ENCODE measurements at places on chromosomes 12 and 14. TPM values are rescaled to one million over a fixed set of nuclear protein-coding genes. Genes with fewer than 3 reads are reported as not detected.

Gene ZNF140
- 6.5 TPM for total RNA-seq

Gene KRT85
- not detected for total RNA-seq

Gene FICD
- 3.2 TPM for total RNA-seq

Gene RNU6-8
- total RNA-seq: not detected

Gene BCL11B
- total RNA-seq: 0.20 TPM

Gene BTBD6
- total RNA-seq: 51.6 TPM

Gene TRHDE
- total RNA-seq: 0.35 TPM

Gene PRB2
- not detected for total RNA-seq

Gene KIF21A
- 55.3 TPM for total RNA-seq

Gene TMPRSS12
- not detected for total RNA-seq

DNA sequence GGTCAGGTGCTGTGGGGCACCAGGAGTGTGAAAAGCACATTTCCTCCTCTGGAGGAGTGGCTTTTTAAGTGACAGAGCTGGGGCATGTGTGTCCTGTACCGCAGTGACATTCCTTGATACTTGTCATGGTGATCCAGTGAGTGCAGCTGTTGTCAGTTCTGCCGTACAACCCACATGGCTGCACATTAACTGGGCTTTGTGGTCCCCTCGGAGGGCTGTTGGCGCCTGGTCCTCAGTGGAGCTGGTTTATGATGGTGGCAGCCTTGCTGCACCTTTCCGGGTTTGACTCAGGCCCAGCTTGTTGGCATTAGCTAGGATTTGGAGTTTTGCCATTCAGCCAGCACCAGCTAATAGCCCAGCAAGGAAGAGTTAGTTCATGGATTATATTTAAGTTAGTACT lies 77.0 kb downstream of the SLC25A47 start:
- no peak for DNase-seq

- DNase-seq: no peak
Measured at GRCh38 chr14:61379639-61380184, 58.3 kb downstream of the PRKCH start.

GRCh38 chr12:97386133-97386581 lies 76.4 kb upstream of the RMST start:
- DNase-seq: no peak

GRCh38 chr14:102486513-102487203 lies 22.9 kb downstream of the ANKRD9 start:
- no peak for DNase-seq

- no peak for DNase-seq
Measured at GRCh38 chr12:125360540-125360939, 295.3 kb downstream of the AACS start.

- no peak for DNase-seq
Measured at GRCh38 chr12:57237932-57238853, 8.7 kb downstream of the SHMT2 start.

- no peak for DNase-seq
Measured at GRCh38 chr14:86539361-86540070, 1009.6 kb downstream of the FLRT2 start.

DNA sequence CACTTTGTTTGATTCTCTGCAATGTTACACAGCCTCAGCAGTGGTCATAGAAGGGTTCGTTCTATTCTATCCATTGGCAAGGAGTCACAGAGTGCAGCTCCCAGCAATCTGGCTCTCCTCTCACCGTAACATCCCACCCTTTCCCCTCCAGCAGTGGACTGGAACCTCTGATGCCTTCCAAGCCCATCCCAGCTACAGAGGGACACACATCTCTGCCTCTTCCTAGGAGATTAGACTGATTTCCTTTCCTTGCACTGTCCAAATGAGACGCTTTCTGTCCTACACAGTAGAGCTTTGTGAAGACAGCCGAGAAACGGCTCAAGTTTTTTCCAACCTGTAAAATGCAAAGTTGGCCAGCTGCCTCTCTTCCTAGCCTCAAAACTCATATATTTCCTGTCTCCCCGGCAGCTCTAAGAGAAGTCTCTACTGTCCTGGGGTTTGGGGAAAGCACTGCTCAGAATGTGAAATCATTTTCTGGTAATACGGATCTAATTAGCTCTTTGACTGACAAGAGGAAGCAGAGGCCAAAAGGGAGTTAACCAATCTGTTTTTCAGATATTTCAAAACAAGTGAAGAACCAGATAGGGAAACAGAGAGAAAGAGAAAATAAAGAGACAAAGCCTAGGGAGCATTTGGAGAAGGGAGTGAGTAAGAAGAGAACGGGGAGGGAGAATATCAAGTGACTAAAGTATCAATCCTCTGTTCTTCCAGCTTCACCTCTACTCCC lies 516 bp downstream of the NINJ2 start:
- no peak for DNase-seq

DNA sequence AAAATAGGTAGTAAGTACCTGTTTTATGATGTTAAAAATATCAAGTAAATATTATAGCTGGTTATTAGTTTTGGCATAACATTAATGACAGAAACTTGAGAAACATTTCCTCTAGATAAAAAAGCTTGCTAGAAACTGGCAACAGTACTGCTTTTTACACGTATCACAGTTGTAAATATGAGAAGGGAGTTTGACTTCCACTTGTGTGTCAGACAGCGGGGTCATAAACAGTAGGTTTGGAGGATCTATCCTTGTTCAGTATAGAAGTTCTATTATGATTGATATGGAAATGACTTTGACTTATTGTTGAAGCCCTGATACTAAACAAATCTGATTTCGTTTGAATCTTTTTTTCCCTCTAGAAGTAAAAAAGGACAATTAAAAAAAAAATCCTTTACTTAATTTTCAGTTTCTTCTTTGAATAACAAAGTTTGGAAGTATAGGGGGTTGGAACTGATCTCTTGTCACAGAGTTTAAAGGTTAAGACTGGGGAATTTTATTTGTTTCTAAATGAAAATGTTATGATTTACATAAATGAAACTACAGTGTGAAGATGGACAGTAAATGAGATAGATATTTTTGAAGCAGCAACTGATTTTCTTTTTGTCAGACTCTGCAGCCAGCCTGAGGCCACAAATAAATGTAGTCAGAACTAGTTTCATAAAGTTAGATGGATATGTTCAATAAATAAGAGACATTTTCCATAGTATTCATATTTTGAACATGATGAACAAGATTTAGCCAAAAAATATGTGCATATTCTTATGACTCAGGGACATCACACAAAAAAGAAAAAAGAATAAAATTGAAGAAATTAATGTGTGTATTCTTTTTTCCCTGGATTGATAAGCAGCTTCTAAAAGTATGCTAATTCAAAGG lies 50.1 kb downstream of the WNK1 start:
- DNase-seq: no peak

GRCh38 chr12:42475106-42475505 lies 114.4 kb downstream of the PRICKLE1 start:
- DNase-seq: no peak

DNA sequence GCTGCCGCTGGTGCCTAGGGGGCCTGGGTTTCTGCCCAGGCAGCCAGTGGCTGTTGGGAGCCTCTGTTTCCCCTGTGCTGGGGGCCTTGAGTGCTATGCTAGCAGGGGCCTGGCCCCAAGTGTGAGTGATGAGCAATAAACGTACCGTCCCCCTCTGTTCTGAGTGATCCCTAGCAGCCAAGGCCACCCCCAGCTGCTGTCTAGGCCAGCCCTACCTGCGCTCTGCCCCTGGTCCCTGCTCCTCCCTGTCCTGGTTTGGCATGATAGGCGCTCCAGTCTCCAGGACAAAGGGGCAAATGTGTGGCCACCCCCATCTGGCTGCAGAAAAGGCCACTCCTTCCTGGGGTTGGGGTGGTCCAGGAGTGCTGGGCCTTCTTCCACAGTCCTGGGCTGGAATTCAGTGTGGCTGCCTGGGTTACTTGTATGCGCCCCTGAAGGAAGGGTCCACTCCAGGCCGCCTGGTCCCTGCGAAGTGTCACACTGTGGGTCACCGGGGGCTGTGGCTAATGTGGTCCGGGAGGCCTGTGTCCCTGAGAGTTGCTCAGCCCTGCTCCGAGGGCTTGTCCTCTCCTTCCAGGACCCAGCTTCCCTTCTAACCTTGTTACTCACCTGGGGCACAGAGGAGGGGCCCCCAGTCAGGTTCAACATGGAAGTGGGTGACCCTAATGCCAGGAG lies 7.0 kb downstream of the TRMT61A start:
- DNase-seq: peak; percentile 18
